ENCODE measurements at places on chromosomes 16 and 17.

GRCh38 chr17:4167786-4168185, 24.8 kb downstream of the CYB5D2 start:
- no peak for DNase-seq

- no peak for DNase-seq
These were observed 5.1 kb upstream of the SOX8 start for GRCh38 chr16:976389-976931.

DNA sequence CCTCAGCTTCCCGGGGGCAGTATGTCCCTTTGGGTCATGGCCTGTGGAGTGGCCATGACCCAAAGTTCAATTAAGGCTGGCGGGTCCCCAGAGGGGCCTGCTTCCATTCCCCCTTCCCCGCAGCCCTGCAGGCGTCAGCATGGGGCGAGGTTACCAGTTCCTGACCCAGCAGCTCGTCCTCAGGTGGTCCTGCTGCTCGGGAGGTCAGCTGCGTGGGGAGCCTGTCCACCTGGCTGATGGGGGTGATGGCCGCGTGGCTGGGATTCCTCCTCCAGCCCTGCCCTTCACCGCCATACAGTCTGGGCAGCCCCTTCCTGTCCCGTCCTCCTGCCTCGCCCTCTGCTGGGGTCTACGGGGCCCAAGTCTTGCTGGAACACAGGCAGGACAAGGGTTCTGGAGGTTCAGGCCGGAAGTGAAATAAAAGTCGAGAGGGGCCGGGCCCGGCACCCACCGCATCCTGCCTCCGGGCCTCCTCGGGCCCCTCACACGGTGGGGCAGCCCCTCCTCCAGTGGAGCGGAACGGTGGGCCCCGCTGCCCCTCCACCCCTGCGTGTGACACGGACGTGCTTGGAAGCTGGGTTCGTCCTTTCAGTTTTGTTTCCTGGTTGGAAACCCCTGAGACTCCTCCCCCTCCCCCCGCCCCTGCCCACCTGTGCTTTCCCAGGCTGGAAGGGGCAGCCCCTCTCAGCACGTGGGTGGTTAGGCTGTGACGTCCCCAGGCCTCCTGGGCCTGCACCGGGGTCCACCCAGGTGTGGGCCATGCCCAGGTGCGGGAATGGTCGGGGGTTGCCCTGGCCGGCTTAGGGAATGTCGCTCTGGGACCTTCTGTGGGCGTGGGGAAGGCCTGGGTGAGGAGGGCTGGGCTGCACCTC, 6.8 kb downstream of the UBALD2 start:
- no peak for DNase-seq

- peak; percentile 51 for DNase-seq
These were observed 13.7 kb downstream of the RARA start for GRCh38 chr17:40322358-40323315.

DNA sequence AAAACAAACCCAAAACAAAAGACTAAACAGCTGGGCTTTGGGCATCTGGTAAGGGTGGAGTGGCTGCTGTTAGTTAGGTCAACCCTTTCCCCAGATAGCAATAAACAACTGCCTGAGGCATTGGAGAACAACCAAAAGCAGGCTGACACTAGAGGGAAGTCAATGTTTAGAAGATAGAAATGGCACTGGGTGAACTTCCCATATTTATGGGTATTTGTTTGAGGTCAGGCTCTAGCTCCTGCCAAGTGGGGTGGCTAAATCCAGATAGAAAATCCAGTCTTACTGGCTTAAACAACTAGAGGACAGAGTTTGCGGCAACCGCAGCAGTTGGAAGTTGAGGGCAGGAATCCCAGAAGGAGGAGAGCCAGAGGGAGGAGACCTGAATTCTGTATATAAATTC, 79.4 kb downstream of the SDK2 start:
- no peak for DNase-seq

GRCh38 chr16:894136-894535, 76.6 kb downstream of the LMF1 start:
- no peak for DNase-seq

DNA sequence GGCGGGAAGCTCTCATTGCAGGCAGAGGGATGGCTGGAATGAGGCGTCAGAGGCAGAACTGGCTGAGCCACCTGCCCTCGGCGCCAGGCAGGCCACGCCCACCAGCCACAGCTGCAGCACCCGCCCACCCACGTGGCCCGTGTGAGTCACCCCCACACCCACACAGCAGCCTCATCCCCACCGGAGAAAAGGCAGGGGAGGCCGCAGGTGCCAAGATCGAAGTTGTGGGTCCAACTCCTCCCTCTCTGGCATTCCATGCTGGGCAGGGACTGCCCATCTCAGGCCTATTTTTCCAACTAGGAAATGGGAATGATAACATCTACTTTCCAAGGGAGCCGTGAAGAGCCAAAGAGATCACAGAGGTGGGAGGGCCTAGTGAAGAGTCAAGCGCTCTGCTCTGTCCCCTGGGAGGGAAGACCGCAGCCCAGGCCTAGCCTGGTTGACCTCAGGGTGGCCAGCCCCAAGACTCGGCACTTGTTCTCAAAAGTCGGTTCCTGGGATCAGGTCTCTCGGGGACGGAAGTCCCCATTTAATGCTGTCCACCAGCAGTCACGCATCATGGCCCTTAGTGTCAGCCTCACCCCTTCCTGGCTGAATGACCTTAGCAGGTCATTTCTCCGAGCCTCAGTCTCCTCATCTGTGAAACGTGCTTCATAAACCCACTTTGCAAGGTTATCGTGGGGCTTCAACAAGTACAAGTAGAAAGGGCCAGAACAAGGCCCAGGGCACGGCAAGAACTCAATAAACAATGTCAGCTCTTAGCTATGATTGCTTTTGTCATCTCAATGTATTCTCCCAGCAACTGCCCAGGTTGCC, at the start of gene TRPV3:
Gene TRPV3 (minus strand): TSS at position 45 of the 816 bp plus-strand sequence. CDS start 2,962 bp downstream, outside the sequence.
- no peak for DNase-seq

DNA sequence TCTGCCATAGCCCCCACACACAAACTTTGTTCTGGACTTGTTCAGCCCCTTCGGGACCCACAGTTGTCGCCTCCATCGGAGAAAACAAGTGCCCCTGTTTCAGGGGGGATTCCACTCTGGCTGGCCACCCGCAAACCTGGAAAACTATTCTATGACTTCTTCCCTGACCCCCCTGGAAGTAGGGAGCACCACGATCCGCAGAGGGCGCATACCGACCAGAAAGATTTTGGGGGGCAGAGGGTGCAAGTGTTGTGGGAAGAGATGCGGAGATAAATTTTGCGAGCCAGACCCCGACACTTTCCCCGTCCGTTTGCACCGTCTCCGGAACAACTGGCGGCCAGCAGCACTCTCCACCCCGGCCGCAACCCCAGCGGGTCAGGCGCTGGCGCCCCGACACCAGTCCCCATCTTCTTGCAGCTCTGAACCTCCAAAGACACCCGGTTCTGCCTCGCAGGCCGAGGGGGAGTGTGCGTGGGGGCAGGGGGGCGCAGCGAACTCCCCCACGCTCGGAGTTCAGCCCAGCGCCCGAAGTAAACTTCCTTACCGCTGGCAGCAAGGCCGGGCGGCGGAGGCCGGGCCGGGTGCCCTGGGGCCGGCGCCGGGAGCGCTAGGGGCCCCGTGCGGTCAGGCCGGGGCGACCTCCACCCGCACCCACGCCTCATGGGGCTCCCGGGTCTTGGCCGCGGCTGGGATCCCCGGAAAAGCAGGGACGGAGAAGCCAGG, 744 bp downstream of the SALL1 start:
- no peak for DNase-seq

DNA sequence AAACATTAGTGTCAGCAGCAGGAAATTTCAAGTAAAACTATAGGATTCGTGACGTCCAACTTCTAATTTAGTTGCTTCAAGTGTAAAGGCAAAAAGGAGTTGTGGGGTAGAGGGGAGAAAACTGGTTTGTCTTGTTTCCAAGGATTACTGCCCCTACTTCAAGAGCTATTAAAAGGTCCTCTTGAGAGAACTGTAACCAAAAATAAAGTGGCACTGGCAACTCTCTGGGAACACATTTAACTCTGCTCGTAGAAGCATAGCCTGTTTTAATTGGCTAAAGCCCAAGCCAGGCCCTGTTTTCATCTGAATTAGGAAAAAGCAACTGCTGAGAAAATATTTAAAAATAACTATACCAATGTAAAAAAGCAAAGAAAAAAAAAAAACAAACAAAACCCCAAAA, 51.8 kb upstream of the AKAP1 start:
- DNase-seq = peak; percentile 16

- no peak for DNase-seq
These were observed 29.7 kb downstream of the RAI1 start for GRCh38 chr17:17710728-17711541.

GRCh38 chr16:85752511-85753420, 1.9 kb upstream of the C16orf74 start:
- no peak for DNase-seq

GRCh38 chr17:71464241-71464640, 656.6 kb upstream of the SOX9 start:
- DNase-seq = no peak

GRCh38 chr17:28199115-28199514, 119.9 kb upstream of the TMEM97 start:
- DNase-seq = no peak

DNA sequence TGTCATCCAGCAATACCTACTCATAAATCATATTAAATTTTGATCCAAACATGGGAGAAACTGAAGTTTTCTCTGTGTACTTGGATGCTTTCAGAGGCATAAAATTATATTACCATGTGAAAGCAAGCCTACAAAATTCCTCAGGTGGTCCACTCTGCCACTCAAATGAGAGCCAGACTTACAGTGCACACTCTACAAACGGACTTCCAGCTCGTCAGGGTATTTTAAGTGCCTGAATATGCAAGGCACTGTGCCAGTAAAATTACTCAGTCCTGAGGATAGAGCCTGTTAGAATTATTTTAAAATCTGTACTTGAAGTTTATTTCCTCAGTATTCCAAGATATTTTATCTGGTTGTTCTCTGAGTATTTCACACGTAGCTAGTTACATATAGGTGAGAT, 54.5 kb downstream of the TENT4B start:
- DNase-seq = peak; percentile 56
